ENCODE measurements at places on chromosomes 7 and 10.

DNA sequence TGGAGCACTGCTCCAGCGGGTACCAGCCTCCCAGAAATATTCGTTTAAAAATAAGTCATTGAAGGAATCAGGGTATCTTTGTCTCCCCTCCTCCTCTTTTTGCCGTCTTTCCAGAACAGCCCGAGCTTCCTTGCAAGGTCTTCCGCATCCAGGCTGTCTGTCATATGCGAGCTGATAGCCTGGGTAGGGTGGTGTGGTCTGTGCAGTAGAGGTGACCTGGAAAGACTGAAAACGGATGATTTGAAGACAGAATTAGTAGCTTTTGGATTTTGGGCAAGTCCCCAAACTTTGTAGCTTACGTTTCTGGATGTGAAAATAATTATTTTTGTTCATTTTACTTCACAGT lies 480 bp downstream of the VPS50 start:
- DNase-seq: no peak

DNA sequence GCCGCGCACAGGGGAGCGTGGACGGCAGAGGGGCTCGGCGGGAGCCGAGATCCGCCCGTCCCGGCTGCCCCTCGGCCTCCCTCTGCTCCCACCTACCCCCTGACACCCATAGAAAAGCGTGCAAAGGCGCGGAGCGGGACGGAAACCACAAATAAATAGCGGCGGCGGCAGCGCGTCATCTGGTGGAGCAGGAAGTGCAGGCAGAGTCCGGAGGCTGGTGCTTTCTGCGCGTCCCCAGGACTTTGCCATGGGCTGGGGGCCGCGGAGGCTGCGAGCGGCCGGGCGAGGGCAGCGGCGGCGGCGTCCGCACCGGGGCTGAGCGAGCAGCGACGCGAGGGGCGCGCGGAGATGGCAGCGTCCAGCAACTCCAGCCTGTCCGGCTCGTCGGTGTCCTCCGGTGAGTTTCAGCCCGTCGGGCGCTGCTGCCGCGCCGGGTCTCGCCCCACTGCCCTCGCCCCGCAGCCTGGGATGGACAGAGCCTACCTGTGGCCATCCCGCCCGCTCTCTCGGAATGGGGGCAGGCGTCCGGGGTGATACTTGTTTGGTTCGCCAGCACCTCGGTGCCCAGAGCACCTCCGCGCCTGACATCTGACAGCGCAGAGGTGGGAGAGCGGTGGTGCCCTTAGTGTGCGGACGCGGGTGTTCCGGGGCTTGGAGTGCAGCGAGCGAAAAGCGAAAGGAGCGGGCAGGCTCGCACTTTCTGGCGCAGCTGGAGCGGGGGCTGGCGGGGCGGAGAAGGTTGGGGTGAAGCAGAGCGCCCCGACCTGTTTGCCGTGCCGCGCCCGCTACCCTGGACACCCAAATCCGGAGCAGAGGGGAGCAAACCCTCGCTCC lies at the start of gene CHN2:
TSS of gene CHN2 (plus strand) at position 182 of the 834 bp plus-strand sequence.
- peak; percentile 49 for DNase-seq

- no peak for DNase-seq
Observed at GRCh38 chr10:107894516-107894915, 730.0 kb upstream of the SORCS1 start.

DNA sequence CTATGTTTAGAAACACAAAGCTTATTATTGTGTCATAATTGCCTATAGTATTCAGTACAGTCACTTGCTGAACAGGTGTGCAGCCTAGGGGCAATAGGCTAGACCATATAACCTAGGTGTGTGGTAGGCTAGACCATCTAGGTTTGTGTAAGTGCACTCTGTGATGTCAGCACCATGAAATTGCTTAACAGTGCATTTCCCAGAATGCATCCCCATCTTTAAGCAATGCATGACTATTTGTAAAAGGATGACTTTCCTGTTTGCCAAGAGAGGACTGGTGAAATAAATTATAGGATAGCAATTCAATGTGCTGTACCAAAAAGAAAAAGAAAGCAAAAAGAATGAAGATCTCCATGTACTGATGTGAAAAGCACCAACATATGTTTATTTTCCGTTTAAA lies 288.7 kb upstream of the AUTS2 start:
- DNase-seq: no peak

DNA sequence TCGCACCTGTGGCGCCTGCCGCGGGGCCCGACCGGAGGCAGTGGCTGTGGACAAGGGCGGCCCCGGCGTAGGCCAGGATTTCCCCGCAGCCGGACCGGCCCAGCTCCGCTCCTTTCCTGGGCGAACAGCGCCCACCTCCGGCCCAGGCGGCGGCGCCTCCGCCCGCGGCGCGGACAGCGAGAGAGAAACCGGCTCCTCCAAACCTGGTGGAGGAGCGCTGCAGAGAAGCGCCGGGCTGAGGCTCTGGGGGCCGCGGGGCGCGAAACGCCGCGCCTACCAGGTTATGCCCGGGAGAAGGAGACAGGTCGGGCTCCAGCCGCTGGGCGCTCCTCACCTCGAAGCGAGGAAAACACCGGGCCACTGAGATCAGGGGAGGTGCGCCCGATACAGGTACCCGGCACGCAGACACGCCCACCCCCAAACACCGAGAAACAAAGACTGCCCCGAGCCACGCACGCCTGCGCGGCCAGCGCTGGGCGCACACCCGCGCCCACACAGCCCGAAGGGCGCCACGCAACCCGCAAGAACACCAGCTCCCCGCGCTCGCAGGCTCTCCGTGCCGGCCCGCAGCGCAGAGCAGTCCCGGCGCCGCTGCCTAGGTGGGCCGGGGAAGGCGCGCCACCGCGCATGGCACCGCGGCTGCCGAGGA lies 3.3 kb downstream of the GRID1 start:
- peak; percentile 30 for DNase-seq

- no peak for DNase-seq
Observed at GRCh38 chr10:97737770-97738265, 890 bp downstream of the ZFYVE27 start.

DNA sequence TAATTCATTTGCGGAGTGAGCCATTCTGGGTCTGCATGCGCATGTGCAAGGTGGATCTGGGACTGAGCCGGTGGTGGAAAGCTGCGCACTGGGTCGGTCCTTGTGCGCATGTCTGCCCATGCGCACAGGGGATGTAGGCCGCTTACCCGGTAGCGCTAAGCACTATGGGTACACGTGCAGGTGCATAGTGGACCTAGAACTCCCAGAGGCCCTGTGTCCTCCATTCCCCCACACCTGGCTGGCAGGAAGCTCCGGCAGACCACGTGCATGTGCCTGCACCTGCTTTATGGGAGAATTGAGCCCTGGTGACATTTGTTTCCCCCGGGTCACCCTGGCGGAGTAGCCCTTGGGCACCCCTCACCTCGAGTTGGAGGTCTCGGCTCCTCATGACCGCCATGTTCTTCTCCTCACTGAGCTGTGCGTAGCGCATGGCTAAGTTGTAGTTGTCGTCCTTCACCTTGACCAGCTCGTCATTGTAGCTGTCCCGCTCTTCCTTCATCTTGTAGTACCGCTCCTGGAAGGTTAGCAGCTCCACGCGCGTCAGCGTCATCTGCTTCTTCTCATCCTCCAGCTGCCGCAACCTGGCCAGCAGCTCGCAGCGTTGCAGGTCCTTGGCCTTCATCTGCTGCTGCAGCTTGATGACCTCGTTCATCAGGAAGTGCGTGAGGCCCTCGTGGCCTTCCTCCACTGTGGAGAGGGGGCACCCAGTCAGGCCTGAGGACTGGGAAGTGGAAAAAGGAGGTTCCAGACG lies 99.6 kb downstream of the CARD11 start:
- DNase-seq: no peak

GRCh38 chr10:12788277-12788676 lies 213.2 kb downstream of the CCDC3 start:
- no peak for DNase-seq

DNA sequence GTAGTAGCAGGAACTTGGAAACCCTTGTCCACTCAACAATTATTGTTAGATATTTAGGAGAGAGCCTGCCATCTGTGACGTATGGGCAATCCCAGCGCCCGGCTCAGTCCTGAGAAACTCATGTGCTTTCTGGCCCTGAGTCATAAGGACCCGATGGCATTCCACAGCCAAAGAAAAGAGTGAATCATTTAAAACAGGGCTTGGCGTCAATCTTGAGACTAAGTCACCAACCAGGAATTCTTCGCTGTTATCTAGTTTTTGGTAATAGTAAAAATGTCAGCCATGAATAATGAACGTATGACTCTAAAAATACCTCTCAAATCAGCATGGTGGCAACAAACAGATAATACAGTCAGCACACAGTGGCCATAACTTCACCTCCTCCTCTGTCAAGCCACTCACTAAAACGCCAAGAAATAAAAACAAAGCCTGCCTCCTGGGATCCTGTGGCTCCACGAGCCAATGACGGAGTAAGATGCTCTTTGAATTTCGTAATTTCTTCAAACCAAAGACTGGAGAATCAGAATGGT lies 140.8 kb downstream of the ADAM12 start:
- no peak for DNase-seq

DNA sequence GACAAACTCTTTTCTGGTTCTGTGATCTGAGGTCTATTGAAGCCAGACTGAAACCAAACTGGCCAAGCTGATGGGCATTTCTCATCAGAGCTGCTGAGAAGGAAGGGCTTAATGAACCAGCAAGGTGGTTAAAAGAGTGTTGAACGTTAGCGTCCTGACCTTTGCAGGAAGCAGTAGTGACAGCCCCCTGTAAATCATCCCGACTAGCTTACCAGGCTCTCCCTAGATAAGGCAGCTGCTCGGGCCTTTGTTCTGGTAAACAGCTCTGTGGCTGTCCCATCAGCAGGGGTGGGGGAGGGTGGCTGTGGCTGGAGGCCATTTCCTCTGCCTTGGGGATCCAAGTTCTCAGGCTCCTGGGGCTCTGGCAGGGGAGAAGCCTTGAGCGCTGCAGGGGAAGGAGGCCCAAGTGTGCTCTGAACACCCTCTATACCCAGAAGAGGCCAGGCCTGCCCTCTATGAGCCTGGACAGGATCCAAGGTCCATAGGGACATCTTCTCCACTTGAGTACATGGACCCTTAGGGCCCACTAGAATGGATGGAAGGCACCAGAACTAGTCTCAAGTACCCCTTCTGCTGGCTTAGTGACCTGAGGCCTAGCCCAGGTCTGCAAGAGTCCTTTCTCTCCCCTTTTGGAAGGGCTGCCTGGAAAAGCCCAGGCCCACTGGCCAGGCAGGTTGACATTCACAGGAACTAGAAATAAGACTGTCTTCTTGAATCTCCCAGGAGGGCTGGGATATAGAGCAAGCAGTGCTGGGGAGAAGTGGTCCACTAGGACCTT lies 134.6 kb downstream of the ARHGAP22 start:
- no peak for DNase-seq

GRCh38 chr10:88598055-88598454 lies 11.5 kb downstream of the LIPJ start:
- no peak for DNase-seq

- DNase-seq: no peak
Observed at GRCh38 chr10:45417746-45418145, 43.7 kb downstream of the ALOX5 start.

GRCh38 chr7:41924796-41925195 lies 221.9 kb upstream of the INHBA start:
- no peak for DNase-seq

DNA sequence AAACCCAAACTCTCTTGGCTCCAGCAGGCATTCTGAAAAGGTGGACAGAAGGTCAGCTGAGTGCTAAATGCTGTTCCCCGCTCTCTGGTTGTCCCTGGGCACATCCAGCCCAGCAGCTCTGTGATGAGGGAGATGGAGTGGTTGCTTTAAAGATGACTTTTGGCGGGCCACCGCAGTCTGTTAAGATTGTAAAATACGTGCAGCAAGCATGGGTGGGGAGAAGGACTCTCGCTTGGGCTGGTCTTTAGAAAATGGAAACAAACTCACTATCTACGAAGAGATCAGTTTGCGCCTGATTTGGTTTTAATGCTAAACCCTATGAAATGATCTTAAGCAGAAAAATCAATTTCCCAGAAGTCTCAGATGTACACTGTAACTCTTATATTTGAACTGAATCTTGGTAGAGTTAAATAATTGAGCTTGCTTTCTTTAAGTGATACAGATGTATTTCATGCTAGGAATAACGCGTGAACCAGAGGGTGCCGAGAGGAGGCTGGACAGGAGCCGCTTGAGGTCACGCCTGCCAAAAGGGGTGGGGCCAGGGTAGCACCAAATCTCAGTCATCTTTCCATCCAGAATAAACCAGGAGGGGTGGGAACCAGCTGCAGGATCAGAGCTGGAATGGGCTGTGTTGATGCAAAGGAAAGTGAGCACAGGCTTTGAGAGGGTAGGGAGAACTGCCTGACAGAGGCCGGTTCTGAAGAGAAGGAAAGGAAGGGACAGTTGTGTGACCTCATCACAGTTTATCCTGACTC lies 170.2 kb upstream of the MKI67 start:
- DNase-seq: no peak

DNA sequence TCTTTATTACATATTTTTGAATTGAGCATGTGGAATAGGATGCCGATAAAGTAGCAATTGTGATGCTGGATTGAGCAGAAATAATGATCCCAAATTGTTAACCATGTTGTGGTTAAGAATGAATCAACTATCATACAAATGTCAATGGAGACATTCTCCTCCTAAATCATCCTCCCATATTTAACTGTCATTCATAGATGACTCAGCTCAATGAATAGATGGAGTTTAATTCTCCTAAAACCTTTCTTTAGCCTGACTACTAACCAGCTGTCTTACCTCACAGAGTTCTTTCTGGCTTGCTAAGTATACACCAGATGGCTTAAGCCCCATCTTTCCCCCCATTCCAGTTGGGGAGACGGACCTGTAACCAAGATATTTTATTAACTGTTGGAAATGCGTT lies 23.4 kb upstream of the NPS start:
- no peak for DNase-seq

DNA sequence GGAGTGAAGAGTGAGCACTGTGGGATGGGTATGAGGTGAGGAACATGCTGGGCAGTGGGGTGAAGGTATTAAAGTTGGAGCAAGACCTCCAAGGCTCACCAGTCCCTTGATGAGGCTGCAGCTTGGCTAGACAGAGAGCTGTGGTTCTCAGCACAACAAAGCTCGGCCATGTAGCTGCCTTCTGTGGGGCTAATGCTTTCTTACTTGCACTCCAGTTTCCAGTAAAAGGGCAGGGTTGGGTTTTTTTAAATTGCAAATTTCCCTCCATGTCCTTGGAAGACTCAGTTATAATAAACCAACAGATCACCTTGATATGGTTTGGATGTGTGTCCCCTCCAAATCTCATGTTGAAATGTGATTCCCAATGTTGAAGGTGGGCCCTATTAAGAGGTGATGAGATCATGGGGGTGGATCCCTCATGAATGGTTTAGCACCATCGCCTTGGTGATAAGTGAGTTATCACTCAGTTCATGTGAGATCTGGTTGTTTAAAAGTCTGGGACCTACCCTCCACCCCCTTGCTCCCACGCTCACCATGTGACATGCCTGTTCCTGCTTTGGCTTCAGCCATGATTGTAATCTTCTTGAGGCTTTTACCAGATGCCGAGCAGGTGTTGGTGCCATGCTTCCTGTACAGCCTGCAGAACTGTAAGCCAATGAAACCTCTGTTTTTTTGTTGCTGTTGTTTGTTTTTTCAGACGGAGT lies 55.9 kb downstream of the ATXN7L1 start:
- DNase-seq: no peak

Data from stimulated activated naive CD8-positive, alpha-beta T cell treated with anti-CD3 and anti-CD28 coated beads, Interleukin-15, Interleukin-2, amounts not matched to agents 100 U/mL and 50 U/mL, for 24 hours (primary cell).